ENCODE measurements at places on chromosomes 2 and 18. TPM values are rescaled to one million over a fixed set of nuclear protein-coding genes. Genes with fewer than 3 reads are reported as not detected.

DNA sequence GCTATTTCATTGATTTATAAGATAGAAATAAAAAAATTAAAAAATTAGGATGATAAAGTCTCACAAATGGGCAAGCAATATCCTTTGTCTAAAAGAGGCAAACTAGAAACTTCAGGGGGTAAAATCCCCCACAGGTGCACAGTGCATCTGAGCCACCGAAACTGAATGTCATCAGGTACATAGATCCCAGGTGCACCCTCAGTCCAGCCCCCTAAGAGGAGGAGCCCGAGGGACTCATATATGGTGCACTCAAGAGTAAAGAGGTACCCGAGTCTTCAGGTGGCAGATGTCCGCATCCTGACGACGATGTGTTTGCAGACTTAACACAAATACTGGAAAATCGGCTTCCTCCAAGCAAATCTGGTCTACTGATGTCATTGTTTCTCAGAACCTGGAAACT, 11.3 kb downstream of the QPCT start:
- no peak for DNase-seq

DNA sequence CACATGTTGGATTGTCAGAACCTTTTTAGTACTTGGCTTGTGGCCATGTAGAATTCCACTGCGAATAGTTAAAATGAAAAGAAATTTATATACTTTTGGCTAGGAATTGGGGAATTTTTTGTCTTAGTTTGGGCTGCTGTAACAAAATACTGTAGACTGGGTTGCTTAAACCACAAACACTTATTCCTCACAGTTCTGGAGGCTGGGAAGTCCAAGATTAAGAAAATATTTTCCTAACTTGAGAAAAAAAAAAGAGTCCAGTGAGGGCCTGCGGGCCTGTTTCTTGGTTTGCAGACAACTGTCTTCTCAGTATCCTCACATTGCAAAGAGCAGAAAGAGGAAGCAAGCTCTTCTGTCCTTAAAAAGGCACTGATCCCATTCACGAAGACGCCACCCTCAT, 81.9 kb downstream of the CD226 start:
- no peak for DNase-seq

The PRSS56 gene
- not detected for total RNA-seq

- no peak for DNase-seq
Observed at GRCh38 chr2:153823880-153824279, 47.8 kb upstream of the GALNT13 start.

GRCh38 chr2:149143734-149144133, 105.2 kb downstream of the LYPD6B start:
- no peak for DNase-seq

DNA sequence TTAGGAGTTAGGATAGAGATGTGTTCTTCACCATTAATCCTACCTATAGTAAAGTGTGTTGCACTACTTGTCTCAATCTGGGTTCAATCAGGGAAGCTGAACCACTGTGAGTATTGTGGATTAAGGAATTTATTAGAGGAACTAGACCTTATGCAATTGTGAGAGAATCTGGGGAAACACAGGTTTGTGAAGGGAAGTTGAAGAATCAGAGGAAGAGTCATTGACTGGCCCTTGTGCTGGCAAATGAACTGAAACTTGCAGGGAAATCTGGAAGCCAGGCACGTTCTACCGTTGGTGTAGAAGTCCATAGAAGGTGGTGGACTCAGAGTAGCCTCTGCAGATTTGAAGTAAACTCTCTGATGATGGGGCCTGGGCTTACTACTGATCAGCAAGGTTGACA, 44.7 kb upstream of the HK2 start:
- no peak for DNase-seq

DNA sequence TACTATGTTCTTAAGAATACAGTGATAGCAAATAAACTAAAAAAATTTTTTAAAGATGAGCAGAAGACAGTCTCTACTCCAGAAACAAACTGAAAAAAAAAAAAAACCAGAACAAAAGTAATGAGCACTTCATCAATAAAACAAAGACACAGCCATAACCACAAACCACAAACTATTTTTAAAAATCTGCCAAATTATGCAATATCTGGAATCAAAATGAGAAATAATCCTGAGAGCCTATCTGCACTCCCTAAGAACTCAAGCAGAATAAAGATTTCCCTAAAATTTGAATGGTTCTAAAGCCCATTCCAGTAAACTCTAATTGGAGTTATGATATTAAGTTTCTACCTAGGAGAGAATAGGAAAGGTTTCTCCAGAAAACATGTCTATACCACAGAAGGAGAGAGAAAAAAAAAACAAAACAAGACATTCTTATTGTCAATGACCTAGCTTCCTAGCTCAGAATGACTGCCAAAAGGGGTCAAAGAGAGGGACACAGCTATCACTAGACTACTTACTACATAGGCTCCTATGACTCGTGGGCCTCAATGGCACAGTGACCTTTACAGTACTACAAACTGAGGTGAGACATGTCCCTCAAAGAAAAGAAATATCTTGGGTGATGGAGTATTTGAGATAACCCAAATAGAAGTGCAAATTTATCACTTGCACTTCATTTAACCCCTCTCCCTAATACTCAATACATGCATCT, 262.8 kb downstream of the ZEB2 start:
- DNase-seq, result no peak

GRCh38 chr2:186848873-186849578, at the start of gene ZSWIM2:
ZSWIM2 (minus strand) TSS chr2:186849170; CDS start chr2:186849130, 40 bp downstream.
- DNase-seq, result peak; percentile 11

The ICA1L gene
- total RNA-seq, result 6.2 TPM

The LYG2 gene
- total RNA-seq, result not detected

All from activated T-helper 2 cell treated with anti-CD3 and anti-CD28 coated beads, Interferon-gamma antibody, Interleukin-2, Interleukin-4, amounts not matched to agents 10 μg/mL and 5 μg/mL and 100 μg/mL, durations not matched to agents 14 hours and 24 hours and 36 hours (primary cell).